Retina (tissue), 1 donor: ENCODE measurements at places on chromosomes 6 and 20.
A peak's percentile ranks its signal among the peaks of the same experiment; 100 is the strongest.

DNA sequence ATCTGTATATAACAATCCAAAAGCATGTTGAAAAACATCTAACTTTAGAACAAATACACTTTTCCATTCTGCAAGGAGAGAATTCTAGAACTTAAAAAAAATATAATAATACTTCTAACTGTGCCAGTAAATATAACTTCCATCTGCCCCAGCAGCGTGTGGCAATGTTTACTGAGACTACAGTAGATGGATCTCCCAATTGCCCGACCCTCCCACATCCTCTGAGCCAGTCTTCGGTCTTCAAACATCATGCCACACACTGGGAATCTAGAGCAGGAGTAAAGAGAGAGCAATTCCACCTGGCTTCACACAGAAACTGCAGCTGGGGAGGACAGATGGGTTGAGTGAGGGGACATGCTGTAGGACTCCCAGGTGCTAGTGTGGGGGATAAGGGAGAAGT is 121.3 kb upstream of the NHSL1 start:
- DNase-seq, result no peak

DNA sequence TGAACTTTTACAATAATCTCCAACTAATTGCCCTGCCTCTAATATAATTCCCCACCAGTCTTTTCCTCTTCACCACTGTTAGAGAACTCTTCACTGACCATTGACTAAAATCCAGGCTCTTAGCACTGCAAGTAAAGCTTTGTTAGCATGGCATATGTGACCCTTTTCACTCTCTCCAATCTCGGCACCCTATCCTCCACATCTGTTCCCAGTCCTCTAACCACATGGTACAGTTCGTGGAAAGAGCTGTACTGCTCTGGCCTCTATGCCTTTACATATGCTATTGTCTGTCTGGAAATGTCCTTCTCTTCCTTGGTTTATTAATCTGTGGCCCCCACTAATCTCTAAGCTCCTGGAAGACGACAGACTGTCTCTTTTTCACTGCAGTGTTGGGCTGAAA is 63.0 kb upstream of the EIF2S2 start:
- no peak for DNase-seq

- DNase-seq, result no peak
Observed at GRCh38 chr6:95133578-95133977, 443.8 kb upstream of the MANEA start.

DNA sequence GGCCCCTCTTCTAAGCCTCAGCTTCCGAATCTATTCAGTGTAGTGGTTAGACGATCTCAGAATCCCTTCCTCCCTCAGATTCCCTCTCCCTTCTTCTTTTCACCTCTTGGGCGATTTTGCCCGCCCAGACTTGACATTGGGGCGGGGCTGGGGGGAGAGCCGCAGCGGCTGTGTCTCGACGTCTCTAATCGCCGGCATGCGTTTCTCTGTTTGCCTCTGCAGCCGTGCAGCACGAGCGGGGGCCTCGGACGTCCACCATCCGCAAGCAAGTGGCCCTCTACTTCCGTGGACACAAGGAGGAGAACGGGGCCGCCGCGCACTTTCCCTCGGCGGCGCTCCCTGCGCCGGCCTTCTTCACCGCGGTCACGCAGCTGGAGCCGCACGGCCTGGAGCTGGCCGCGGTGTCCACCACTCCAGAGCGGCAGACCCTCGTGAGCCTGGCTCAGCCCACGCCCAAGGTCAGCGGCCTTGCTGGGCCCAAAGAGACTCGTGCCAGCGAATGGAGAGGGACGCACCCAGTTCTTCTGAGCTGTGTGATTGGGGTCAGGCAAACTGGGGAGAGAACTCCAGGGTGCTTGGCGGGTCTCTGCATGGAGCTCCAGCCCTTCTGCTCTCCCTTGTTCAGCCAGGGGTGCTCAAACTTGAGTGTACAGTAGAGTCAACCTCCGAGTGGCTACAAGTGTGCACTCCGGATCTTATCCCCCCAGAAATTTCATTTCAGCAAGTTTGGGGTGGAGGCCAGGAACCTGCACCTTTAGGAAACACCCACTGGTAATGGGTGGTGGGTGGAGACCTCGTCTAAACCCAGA is 10.7 kb downstream of the NR2E1 start:
- DNase-seq, result no peak

DNA sequence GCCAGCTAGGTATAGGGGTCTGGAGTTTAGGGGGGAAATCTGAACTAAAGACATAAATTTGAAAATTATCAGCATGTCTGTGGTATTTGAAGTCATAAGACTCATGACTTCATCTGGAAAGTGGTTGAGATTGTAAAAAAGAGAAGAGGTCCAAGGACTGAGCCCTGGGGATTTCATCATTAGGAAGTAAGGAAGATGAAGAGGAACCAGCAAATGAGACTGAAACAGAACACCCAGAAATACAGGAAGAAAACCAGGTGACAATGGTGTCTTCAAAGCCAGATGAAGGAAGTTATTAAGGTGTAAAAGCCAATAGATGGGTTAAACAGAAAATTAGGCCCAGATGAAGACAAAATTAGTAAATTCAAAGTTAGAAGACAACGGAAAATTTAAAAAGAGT is 49.1 kb upstream of the UBR2 start:
- DNase-seq, result no peak

GRCh38 chr6:34196833-34197195 is 39.9 kb upstream of the HMGA1 start:
- DNase-seq, result no peak

DNA sequence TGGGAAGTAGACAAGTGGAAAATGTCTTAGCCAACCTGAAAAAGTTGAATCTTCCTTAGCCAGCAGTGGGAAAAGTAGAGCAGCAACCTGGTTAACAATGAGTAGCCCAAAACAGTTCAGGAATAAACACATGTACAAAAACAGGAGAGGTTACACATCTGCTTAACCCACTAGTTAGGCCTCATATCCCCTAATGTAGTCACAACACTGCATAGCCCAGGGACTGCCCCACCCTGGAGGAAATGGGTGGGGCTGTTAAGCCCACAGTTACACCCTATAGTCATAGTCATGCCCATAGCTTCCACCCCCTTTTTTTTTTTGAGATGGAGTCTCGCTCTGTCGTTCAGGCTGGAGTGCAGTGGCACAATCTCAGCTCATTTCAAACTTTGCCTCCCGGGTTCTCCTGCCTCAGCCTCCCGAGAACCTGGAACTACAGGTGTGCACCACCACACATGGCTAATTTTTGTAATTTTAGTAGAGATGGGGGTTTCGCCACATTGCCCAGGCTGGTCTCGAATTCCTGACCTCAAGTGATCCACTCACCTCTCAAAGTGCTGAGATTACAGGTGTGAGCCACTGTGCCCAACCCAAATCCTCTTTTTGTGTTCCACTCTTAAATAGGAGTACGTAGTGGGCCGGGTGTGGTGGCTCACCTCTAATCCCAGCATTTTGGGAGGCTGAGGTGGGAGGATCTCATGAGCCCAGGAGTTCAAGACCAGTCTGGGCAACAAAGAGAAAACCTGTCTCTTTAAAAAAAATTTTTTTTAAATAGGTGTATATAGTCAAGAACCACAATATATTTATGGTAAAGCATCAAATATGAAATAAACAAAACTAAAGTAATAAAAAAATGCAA is 24.5 kb downstream of the ILRUN start:
- no peak for DNase-seq

DNA sequence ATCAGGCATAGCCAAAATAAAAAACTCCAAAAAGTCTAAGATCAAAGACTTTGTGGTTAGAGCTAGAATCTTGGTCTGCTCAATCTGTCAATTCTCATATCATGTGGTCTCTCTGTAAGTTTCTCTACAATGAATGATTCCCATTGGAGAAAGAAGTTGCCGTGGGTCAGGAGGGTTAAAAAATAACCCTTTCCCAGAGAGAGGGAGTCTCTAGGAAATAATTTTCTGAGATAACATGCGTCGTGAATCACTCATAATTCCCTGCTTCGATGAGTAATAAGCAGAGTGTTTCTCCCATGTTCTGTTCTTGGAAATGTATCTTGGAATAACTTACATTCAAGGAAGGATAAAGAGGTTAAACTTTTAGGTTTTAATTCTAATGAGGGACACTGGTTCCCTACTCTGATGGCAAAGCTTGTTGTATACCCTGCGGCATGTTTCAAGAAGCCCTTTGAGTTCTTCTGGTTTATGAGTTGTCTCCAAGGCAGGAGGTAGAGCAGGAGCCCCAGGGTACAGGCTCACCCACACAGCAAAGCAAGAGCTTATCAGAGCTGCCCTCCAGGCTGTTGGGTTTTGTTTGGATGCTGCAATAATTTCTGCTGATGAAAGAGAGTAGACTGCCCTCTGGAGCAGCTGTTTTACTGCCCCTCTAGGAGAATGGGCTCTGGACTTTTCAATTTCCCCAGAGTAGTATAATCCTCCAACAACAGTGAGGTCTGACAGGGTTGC is 599.1 kb downstream of the QKI start:
- DNase-seq, result no peak

GRCh38 chr20:54093423-54094267 is 23.3 kb upstream of the BCAS1 start:
- DNase-seq, result peak; percentile 14

- no peak for DNase-seq
Observed at GRCh38 chr20:25313593-25313992, 65.7 kb downstream of the PYGB start.

DNA sequence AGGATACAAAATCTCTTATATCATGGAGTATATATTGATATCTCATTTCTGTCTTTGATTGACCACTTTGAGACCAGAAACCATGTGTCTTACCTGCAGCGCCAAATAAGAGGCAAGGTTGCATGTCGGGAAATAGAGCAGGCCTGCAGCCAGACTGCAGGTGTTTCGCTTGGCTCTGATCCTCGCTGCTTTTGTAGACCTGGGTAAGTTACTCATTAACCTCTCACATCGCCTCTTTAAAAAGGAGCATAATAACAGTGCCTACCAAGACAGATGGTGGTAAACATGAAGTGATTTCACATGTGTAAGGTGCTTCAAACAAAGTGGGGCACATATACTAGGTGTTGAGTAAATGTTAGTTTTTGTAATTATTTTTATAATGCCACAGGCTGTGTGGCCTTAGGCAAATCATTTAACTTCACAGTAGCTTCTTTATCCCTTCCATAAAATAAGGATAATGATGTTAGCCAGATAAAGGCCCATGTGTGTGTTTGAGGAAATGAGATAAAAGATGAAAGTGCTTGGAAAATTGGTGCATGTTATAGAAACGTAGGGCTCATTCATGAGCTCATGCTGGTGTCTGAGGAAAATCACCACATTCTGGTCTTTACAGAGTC is 248.8 kb upstream of the MAP3K7 start:
- no peak for DNase-seq

- DNase-seq, result no peak
Observed at GRCh38 chr6:90177544-90178383, 118.9 kb downstream of the BACH2 start.

GRCh38 chr6:2020909-2021308 is 224.5 kb downstream of the GMDS start:
- no peak for DNase-seq

GRCh38 chr6:132598473-132598872 is 8.9 kb upstream of the TAAR5 start:
- DNase-seq, result no peak

GRCh38 chr20:33874129-33874528 is 63.0 kb downstream of the CHMP4B start:
- DNase-seq, result no peak

- DNase-seq, result no peak
Observed at GRCh38 chr6:41531016-41531415, 15.2 kb upstream of the FOXP4 start.

DNA sequence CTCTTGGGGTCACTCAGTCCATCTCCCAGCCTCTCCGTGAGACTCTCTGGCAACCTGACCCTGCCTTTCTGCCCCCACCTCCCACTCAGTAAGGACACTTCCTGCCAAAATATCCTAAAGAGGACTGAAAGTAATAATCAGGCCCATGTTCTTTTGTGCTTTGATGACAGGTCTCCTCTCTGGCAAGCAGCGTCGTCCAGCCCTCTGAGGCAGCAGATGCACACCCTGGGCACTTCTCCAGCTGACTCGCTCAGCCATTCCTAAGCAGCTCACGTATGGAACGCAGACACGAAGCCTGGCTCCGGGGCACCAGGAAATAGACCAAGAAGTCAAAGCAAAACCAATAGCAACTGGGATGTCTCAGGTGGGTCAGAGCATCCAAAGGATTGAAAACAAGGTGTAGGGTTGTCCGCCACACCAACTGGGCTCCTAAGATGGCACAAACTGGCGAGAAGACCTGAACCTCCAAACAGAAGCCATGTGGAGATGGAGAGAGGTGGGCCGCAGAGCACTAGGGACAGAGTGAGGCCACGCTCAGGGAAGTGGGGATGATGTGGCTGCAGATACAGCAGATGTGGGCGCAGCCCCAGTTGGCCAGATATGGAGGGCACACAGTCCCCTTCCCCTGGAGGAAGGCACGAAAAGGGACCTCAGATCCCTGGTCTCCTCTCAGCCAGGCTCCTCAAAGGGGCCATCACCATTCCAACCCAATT is 99.3 kb downstream of the PRND start:
- DNase-seq, result no peak

DNA sequence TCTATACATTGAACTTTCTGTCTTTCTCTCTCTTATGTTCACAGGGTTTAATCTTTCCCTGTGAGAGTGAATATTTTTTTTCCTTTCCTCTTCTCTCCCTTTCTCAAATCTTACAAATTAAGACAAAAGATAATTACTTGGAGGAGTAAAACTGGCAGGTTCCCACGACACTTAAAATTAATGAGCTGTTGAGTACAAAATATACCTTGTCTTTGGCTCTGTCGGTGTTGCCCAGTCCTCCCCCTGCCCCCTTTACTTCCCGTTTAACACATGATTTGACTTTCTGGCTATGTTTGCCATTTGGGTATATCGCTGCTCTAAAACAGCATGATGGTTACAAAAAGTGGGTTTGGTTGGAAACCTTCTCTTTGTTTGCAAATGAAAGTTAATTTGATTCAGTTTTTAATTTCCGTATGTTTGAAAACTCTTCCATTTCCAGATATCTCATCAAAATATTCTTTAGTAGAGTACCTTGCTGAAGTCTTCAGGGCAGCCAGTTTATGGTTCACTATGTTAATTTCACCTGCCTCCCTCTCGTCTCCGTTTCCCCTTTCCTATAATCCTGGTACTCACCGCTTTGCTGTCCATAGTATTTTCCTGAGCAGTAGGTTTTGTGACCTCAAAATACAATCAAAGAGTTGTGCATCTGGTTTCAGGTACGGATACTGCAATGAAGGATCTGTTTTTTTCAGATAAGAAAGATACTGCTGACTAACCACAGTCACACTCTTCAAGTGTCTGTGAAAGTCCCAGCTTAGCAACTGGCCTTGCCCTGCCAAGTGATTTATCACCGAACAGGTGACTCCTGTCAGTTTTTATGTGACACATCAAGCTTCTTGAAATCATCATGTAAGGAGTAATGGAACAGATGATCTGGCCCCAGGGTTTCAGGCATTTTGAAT is 181.2 kb downstream of the DTNBP1 start:
- DNase-seq, result no peak

GRCh38 chr20:63090052-63090451 is 83.3 kb upstream of the BHLHE23 start:
- no peak for DNase-seq

- no peak for DNase-seq
Observed at GRCh38 chr6:158086504-158087223, 81.4 kb downstream of the SERAC1 start.

- DNase-seq, result no peak
Observed at GRCh38 chr6:141541581-141542324, 591.0 kb upstream of the GJE1 start.

GRCh38 chr20:58634059-58634458 is 17.0 kb upstream of the STX16 start:
- DNase-seq, result no peak
